ELR (cell line): ENCODE measurements at places on chromosomes 2 and 18.
A peak's percentile ranks its signal among the peaks of the same experiment; 100 is the strongest.

- DNase-seq, result no peak
Measured at GRCh38 chr2:238102865-238103264, 2.7 kb downstream of the ESPNL start.

- no peak for DNase-seq
Measured at GRCh38 chr2:201974171-201975100, 59.2 kb upstream of the FZD7 start.

DNA sequence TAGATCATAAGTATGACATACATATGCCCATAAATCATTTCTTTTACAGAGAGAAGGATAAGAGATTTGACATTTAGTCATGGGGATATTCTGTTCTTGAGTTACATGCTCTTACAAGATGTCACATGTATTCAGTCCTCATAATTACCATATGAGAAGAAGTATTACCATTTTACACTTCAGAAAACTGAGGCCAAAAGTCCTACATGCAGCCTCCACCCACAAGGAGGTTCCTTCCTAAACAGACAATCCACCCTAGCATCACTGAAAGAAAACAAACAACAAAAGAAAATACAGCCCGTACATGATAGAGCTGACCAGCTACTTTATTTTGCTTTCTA lies 335.1 kb downstream of the SETBP1 start:
- no peak for DNase-seq

DNA sequence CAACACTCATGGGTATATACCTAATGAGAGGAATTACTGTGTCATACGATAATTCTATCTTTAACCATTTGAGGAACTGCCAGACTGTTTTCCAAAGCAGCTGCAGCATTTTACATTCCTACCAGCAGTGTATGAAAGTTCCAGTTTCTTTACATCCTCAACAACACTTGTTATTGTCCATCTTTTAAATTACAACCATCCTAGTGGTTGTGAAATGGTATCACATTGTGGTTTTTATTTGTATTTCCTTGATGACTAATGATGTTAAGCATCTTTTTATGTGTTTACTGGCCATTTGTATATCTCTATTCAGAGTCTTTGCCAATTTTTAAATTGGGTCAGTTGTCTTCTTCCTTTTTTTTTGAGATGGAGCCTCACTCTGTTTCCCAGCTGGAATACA lies 4.0 kb upstream of the CKAP2L start:
- peak; percentile 68 for DNase-seq

- peak; percentile 55 for DNase-seq
Measured at GRCh38 chr2:19357402-19358241, 801 bp downstream of the OSR1 start.

GRCh38 chr2:179017773-179018357 lies 32.1 kb downstream of the CCDC141 start:
- no peak for DNase-seq

- DNase-seq, result peak; percentile 76
Measured at GRCh38 chr2:218607436-218608115, at the start of gene PLCD4. TSS of gene PLCD4 (plus strand) at chr2:218607899. CDS start at chr2:218615740, 7,841 bp downstream.

GRCh38 chr2:30530346-30530745 lies 83.3 kb downstream of the LCLAT1 start:
- DNase-seq, result no peak

DNA sequence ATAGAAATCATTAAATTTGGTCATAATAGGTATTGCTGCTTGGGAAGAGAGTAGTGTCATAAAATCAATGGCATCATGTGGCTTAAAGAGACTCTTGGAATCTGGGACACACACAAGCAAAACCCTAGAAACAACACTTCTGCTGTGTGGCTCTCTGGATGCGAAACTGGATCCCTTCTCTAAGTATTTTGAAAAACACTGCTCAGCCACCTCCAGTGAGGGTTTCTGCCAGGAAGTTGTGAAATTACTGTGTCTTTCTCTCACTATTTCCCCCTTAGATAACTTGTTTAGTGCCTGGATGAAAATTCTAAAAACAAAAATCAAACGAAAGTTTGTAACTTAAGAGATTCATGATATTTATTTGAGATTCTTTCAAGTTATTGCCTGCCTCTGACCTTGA lies 163.8 kb downstream of the RHBDD1 start:
- no peak for DNase-seq

- DNase-seq, result peak; percentile 70
Measured at GRCh38 chr2:168758970-168759820, 43.2 kb upstream of the NOSTRIN start.

DNA sequence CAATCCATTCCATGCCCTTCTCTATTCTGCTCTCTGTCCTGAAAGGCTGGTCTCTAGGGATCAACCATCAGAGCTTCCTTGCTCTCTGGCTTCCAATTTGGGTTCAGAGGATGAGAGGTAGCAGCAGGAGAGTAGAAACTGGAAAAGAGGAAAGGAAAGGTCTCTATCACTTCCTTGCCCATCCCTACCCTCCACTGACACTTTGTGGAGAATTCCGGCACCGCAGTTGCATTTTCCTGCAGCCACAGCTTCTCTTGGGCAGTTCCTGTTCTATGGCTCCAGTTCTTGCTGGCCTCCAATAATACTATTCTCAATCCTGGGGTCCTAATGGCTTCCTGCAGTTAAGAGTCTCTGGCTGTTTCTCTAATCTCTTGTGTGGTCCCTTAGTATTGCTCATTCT lies 13.3 kb upstream of the IMPACT start:
- peak; percentile 25 for DNase-seq

GRCh38 chr2:166957686-166958085 lies 69.4 kb downstream of the XIRP2 start:
- peak; percentile 27 for DNase-seq

DNA sequence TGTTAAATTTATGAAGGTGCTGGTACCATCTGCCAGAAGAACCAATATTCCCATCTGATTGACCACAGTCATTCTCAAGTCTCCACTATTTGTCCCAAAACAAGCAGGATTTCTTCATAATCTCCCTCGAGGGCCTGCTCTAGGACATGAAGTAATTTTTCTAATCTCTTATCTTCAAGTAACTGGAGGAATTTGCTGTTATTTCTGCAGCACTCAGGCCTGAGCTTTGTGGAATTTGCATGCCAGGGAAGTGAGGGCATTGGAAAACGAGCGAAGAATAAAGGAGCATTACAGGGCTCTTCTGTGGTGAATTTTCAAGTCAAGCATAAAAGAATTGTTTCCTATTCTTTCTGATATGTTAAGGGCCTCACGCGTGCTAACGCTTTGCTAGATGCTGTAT lies 161.2 kb upstream of the EPAS1 start:
- DNase-seq, result no peak

- DNase-seq, result no peak
Measured at GRCh38 chr2:161245261-161245553, 63.0 kb upstream of the PSMD14 start.

DNA sequence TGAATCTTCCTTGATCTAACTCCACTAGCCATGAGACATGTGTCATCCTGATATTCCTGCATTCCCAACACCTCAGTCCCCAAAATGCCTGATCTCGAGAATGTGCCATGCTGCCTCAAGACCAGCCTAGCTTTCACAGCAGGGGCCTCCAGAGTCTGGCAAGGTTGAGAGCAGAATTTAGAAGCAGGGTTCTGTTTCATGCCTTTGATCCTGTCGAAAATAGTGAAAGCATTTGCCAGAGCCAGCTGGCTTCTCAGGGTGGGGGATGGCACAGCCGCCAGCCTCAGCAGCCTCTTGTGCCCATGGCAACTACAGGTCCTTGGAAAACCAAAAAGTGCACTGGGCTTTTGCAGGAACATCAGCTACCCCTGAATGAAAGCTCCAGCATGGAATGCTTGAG lies 143.5 kb downstream of the RTN4 start:
- no peak for DNase-seq

DNA sequence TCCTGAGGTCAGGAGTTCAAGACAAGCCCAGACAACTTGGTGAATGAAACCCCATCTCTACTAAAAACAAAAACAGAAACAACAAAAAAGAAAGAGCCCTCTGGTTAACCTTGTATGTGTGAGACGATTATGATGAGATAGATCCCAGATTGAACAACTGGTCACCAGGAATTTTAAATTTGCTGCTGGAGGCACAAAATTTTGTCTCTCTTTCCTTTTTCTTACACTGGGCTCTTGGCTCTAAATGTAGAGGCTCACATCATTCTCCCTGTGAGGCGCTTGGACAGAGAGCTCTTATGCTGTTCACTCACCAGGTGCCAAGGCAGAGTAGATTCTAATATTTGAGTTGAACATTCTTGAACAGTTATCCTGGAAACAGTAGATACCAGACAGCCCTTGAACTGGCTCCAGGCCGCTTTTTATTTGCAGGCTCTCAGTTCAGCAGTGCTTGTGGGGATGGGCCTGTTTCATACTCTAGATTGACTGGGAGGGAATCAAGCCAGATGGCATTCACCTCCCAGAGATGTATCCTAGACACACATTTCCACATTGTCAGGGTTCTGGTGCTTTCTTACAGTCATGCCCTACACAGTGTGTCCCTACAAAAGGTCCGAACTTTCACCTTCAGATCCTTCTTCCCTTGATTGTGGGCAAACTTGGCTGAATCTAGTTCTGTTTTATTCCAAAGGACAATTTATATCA lies 1159.6 kb downstream of the RPIA start:
- DNase-seq, result no peak

DNA sequence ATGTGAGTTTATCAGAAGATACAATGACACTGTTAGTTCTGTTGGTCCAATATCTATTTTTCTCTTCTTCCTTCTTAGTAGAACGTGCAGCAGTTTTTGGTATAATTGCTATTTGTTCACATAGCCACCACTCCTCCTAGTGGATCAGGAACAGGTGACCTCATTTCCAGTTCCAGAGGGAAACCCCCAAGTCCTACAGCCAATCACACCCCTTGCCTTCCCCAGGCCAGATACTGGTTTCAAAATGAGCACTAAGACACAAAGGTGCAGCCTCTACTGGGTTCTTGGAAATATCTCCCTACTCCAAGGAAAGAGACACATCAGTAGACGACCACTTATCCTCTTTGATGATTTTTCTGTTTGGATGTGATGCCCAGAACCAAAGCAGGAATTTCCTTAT lies 103.2 kb downstream of the TCF4 start:
- DNase-seq, result no peak

DNA sequence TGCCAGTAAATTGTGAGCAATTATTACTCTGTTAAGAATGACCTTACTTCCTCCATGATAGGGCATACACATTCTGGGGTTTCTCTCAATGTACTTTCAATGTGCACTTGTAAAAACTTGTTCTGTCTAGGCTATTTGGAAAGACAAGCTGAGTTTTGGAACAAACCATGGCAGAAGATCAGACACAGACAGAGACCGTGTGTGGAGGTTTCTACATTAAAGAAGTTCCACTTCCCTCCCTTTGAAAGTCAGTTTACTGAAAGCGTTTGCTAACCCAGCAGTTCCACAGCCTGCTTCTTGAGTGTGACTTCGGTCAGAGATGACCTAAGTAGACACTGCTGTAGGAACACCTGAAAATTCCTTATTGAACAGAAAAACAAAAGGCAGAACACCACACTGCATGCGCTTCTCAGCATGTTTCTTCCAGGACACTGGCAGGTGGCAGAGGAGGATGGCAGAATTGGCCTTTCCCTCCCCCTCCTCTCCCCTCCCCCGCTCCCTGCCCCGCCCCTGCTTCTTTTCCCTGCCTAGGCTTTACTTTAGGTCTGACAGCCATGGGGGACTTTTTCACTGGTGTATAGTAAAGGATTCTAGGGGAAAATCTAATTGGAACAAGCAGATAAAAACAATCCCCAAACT lies 109.8 kb downstream of the NOL10 start:
- DNase-seq, result no peak

GRCh38 chr18:75133721-75134610 lies 75.0 kb downstream of the PTGR3 start:
- DNase-seq, result no peak

DNA sequence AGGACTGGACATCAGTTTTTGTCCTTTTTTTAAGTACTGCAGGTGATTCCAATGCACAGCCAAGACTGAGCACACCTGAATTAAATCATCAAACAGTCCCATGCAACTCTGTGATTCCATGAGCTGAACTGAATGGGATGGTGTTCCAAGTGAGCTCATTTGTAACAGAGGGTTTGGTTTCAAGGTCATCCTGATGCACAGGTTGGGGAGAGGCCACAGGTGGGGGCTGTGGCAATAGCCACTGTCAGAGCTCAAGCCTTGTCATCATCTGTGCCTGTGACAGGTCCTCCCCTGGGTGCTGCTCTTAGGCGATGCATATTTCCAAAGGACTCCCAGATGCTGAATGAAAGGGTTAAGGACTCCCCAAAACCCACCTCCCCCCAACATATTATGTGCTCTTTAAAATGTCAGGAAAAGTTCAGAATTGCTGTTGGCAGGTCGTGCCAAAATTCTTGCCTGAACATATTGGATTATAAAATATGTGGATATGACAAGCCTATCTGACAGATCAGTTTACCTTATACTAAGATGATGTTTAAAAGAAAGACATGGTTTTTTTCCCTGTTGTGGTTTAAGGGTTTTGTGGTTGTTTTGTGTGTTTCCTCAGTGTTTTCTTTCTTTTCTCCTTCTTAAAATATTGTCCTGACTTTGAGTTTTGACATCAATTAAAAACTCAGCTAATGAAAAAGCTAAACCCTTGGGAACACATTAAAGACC lies 263.5 kb upstream of the SIX2 start:
- no peak for DNase-seq

- DNase-seq, result no peak
Measured at GRCh38 chr2:5074733-5075132, 617.5 kb upstream of the SOX11 start.

- DNase-seq, result no peak
Measured at GRCh38 chr18:42174909-42175308, 219.9 kb downstream of the PIK3C3 start.

GRCh38 chr18:46369323-46369722 lies 265.1 kb downstream of the HAUS1 start:
- DNase-seq, result peak; percentile 27

GRCh38 chr2:108805782-108806181 lies 19.2 kb downstream of the CCDC138 start:
- DNase-seq, result no peak

- DNase-seq, result no peak
Measured at GRCh38 chr2:117700471-117700870, 114.0 kb upstream of the DDX18 start.

GRCh38 chr2:237471438-237472186 lies 15.4 kb upstream of the MLPH start:
- DNase-seq, result peak; percentile 86

DNA sequence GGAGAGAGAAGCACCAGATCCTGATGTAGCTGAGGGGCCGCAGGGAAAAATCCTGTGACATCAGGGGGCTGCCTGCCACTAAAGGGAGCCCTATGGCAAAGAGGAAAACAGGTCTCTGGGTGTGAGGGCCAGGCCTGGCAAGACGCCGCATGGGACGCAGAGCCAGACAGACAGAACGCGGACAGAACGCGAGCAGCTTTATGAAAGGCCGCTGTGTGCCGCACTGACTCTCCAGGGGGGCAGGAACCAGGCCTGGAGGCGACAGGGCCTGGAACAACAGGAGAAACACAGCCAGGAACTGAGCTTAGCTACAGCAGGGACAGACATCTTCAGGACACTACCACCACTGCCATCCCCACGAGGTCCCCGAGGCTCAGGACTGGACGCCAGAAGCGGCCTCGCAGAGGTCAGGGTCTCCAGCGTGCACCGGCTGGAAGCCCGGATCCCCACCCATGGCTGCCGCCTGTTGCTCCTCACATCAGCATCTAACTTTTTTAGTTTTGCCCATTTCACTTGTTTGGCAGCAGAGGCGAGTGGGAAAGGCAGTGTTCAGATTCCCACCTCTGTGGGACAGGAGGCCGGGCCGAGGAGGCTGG lies 131.6 kb downstream of the VAPA start:
- no peak for DNase-seq

- DNase-seq, result no peak
Measured at GRCh38 chr18:35912332-35912731, 60.1 kb upstream of the RMP24 start.
